AG08395 (cell line): ENCODE measurements at places on chromosomes 12 and 14.
A peak's percentile ranks its signal among the peaks of the same experiment; 100 is the strongest.

- peak; percentile 7 for DNase-seq
These were observed 9.3 kb upstream of the USP15 start for GRCh38 chr12:62250671-62251608.

DNA sequence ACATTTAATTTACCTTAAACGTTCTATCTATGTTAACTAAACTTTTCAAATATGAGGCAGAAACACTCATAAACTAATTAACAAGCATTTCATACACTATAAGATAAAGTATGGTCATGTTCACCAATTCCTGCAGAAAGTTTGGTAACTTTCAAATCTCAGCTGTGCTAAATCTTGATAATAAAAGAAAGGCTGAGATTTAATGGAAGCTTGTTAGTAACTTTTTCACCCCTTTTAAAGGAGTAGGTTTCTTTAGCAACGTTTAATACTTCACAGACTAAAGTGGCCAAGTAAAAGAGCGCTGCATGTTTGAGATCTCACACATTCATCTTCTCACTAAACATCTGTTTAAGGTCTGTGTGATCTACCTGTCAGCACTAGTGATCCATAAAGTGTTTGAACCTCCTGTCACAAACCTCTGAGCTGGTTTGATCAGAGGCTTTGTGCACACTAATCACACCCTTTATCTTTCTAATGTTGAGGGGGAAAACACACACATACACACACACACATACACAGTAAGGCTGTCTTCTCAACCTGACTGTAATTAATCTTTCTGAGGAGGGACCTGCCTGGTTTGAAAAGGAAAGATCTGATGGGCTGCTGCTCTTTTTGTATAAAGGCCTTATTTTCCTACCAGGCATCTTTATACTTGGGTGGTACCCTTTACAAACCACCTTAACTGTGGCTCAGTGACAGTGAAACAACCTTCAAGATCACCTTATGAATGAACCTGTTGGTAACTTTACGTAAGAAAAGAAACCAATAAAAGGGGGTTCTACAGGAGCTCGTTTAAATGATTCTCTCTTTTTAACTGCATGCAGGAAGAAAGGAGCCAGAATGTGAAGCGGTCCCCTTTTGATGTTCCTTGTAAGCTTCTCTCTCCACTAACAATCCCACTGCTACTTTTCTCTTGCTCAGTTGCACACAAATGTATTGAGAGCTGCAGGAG lies 244.2 kb downstream of the SOX5 start:
- DNase-seq = no peak

DNA sequence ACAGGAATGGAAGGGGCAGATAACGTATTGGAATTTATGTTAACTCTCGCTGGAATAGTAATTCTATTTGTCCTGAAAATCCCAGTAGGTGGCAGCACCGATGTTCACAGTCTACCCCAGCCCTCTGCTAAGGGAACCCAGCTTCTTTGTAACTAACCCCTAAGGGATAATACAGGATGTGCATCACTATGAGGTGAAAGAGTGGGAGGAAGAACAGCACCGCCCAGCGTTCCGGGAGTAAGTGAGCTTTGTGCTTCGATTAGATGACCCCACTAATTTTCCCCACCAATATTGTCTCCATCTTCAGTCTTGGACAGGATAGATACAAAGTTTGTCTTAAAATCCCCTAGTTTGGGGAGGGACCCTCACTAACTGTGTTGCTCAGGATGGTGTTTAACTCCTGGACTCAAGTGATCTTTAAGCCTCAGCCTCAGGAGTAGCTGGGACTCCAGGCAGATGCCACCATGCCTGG lies 2.7 kb downstream of the SLC2A3 start:
- DNase-seq = peak; percentile 93

DNA sequence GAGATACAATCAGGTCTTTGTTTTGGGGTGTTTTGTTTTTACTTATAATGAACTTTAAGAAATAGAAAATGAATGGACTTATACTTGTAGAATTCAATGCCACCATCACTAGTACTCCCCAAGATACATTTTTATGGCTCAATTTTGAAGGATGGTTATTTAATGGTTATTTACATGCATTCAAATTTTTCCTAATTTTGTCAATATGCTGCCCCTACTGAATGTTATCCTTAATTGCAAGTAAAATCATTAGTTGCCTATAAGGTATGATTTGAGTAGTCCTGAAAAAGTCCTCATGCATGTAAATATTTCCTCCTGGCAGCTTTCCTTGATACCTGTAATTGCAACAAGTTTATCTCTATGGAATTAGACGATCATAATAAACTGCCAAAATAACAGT lies 391.2 kb downstream of the BCAT1 start:
- DNase-seq = no peak

- DNase-seq = no peak
These were observed 2.7 kb downstream of the CHD4 start for GRCh38 chr12:6604259-6605029.

DNA sequence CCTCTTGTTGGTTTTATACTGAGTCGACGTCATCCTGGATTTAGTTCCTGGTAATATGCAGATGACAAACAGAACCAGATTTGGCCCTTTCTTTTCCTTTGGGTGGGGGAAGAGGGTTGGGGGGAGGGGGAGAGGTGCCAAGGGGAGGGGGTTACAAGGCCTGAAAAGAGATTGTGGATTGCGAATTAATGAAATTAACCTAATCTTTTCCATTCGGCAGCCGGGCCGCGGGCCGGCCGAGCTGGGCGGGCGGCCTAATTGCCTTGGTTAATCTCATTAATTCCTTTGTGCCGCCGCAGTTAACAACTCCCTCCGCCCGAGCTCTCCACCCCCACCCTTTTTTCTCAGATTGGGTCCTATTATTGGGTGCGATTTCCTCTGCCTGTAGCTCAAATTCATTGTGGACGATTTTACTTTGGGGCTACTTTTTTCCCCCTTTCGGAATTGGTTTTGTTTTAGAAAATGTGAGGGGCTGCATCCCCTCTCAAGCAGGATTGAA lies 387 bp upstream of the GSC start:
- DNase-seq = no peak

GRCh38 chr12:121301876-121302275 lies 5.4 kb upstream of the CAMKK2 start:
- no peak for DNase-seq

- no peak for DNase-seq
These were observed 14.4 kb downstream of the TEAD4 start for GRCh38 chr12:2973566-2973965.

DNA sequence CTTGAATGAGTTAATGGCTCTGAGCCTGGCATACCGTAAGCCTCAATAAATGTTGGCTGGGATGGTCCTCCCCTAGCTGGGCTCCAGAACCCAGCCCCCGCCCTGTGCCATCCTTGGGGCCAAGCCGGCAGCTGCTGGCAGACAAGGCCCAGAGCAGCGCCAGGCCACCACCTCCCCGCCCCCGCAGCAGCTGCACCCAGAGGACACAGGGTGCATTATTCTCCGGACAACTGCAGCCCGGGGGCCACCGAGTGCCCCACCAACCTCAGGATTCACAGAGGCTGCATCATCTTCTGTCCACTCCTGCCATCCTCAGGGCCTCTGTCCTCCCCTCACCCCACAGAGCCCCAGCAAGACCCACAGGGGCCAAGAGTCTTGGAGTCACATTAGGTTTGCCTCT lies 92.7 kb downstream of the NCOR2 start:
- DNase-seq = no peak

DNA sequence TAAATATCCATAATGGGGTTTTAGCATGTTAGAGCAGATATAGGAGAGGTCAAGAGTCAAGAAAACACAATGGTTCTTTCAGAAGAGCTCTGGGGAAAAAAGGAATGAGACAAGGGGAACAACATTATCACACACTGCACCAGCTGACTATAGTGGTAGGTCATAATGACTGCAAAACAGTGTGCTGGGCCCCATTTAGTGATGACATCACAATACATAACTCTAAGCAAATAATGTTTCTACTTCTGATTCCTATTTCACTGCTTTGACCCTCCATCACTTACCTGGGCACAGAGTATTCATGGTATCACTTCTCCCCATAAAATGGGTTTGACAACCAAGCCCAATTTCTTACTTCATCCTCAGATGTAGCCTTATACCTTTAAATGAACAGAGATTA lies 62.1 kb downstream of the GARIN6 start:
- DNase-seq = no peak

GRCh38 chr14:29930283-29930682 lies 2.6 kb upstream of the PRKD1 start:
- peak; percentile 57 for DNase-seq

- DNase-seq = no peak
These were observed 30.7 kb downstream of the FLVCR2 start for GRCh38 chr14:75609116-75609515.

DNA sequence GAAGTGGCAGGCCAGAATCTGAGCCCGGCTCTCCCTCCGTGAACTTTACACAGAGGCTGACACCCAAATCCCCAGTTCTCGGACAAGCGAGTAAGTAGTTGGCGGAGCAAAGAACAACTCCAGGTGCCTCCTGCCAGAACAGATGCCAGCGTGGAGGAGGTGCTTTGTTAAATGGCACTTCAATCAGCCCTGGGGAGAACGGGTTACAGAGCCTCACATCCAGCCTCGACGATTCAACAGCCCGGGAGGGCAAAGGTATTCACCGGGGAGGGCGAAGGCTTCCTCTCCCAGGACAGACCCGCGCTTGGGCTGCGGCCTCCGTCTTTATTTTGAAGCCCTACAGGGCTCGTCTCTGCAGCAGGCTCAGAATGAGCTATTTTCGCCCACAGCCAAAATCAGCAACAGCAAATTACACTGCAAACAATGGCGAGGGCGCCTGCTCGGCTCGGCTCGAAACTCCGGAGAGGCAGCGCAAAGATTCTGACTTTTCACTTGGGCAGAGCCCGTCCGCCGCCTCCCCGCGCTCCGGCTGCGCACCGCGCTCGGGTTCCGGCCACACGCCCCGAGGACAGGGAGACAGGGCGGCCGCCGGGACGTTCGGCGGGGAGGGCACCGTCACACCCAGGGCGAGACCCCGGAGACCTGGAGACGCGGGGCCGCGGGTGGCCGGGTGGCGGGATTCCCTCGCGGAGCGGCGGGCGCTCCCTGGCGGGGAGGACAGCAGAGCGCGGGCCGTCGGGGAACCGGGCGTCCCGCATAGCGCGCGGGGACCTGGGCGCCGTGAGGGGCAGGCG lies 811 bp downstream of the TMCC3 start:
- no peak for DNase-seq

- peak; percentile 48 for DNase-seq
These were observed 27.8 kb downstream of the PELI2 start for GRCh38 chr14:56145965-56146364.

DNA sequence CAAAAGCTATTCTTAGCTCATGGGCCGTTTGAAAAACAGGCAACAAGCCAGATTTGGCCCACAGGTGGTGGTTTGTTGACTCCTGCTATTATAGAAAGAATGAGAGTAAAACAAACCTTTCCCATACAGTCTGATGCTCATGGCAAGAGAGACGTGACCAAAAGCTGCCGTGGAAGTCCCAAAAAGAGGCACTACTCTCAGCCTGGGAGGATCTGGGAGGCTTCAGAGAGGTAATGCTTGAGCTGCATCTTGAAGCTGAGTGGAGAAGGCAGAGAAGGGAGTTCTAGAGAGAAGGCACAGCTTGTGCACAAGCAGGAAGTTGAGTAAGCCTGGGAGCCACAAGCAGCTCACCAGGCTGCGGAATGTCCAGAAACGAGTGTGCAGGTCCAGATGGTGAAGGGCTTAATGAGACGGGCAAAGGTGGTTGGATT lies 9.6 kb downstream of the PLXNC1 start:
- no peak for DNase-seq

- DNase-seq = no peak
These were observed 33.4 kb upstream of the VSX2 start for GRCh38 chr14:74205882-74206281.

- no peak for DNase-seq
These were observed 84.1 kb upstream of the PLEKHA5 start for GRCh38 chr12:19045426-19045825.

- no peak for DNase-seq
These were observed 31.7 kb downstream of the ACADS start for GRCh38 chr12:120757226-120757742.

DNA sequence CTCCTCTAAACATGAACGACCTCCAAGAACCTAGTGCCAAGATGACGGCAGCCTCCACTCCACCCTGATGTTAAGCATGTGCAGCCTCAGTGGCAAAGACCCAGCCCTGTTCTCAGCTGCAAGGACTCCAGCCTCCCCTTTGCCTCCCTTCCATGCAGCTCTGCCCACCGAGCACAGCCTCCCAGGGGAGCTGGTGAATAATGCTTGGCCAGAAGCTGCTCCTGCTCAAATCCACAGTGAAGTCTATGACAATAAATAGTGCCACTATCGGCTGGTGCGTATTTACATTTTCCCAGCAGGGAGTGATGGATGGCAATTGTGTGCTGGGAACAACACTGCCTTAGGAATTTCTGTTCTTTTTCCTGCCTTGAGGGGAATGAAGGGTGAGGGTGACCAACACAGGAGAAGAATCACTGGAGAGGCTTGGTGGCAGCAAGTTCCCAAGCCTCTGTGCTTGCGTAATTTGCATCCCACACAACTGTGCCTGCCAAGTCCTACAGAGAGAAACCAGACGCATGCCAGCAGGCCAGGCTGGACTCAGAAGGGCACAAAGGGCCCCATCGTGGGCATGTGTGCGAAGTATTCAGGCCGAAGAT lies 29.9 kb upstream of the TC2N start:
- DNase-seq = peak; percentile 79

- DNase-seq = peak; percentile 84
These were observed 267.1 kb upstream of the PRKD1 start for GRCh38 chr14:30194741-30195148.

DNA sequence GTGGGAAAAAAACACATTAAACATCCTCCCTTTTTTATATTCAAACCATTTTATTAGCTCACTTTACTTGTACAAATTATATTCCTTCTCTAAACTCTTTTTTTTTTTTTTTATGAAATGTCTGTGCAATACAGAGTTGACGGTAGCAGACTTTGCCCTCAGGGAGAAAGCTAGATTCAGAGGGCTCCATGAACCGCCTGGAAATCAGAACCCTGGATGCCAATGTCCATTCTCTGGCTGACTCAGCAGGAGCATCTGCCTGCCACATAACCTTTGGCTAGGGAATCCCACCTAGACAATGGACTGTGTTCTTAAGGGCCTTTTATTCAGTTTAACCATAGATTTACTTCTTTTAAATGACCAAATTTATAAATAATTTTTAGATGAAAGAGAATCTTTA lies 467.0 kb downstream of the MDGA2 start:
- no peak for DNase-seq
